ENCODE measurements at places on chromosomes 3 and 15.

GRCh38 chr3:59380146-59380545 is 330.3 kb upstream of the CFAP20DC start:
- DNase-seq = no peak

- no peak for DNase-seq
These were observed 248.9 kb downstream of the SLCO3A1 start for GRCh38 chr15:92102395-92102755.

DNA sequence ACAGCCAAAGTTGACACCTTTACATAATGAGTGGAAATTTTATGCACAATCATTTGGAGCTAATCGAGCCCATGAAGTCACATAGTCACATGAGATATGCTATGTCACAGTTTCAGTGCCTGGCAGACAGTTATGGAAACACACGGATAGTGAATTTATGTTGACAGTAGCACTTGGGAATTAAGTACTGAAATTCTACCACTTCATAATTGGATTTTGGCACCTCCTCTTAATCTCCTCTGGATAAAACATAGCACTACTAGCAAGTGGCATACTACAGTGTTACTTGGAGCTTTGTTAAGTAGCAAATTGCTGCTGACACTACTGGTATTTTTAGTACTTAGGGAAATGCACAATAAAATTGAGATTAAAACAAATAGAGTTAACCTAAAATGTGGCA is 1679.4 kb downstream of the OTOL1 start:
- no peak for DNase-seq

- no peak for DNase-seq
These were observed 2.4 kb downstream of the ANPEP start for GRCh38 chr15:89812011-89812846.

DNA sequence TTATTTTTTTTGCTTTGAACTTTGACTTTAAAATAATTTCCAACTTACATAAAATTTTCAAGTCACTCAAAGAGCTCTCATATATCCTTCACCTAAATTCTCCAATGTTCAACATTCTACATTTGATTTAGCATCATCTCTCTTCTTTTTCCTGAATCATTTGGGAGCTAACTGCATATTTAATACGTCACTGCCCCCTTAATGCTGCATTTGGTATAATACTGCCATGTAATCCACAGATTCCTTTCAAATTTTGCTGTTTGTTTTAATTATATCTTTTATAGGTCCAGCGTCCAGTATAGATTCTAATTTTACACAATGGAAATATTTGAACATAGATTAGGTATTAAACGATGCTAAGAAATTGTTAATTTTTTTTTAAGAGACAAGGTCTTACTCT is 2.3 kb upstream of the EIF2AK4 start:
- DNase-seq = no peak

GRCh38 chr15:45653702-45654424 is 19.0 kb downstream of the SQOR start:
- no peak for DNase-seq

DNA sequence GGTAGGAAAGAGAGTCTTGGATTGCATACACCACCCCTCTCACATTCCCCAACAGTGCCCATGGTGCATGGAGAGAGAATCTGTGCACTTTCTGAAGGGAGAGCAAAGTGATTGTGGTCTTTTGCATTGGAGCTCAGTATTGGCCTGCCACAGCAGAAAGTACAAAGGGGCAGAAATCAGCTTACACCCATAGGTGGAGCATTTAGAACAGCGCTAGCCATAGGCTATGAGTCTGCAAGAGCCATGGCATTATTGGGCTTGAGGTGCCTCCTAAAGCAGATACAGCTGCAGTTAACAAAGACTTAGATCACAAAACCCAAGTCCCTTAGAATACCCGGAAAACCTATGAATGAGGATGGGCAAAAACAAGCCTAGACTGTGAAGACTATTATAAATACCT is 21.8 kb downstream of the SI start:
- DNase-seq = no peak

DNA sequence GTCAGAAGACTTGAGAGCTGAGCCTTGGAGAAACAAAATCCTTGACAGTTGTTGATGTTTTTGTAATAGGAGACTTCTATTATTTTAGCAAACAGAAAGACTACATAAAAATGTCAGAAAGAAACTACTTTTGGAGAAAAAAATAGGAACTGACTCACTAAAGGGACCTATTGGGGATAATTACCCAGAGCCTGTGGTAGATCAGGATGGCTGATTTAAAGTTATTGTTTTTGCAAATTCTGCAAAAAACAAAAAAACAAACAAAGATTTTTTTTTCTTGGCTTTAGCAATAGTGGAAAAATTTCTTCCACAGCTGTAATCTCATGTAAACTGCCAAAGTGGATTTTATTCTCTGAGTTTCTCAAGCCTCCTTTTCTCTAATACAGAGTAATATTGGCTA is 101.5 kb upstream of the SATB1 start:
- no peak for DNase-seq

Data from NCI-H1105 (cell line).